CD8-positive, alpha-beta memory T cell (primary cell): ENCODE measurements at places on chromosomes 12 and 14.

- no peaks in the 10 kb centered on the region for H3K27me3 ChIP-seq
- H3K27ac ChIP-seq, result no peak overlapping the region
- peak overlapping the region; percentile 63 for H3K4me3 ChIP-seq
- peaks cover 29% of the 10 kb centered on the region for H3K4me1 ChIP-seq
- H3K36me3 ChIP-seq, result no peaks in the 10 kb centered on the region
Measured at GRCh38 chr12:56521209-56521589, 421 bp upstream of the RBMS2 start.

GRCh38 chr14:60648249-60648933 lies 886 bp downstream of the SIX1 start:
- peaks cover 78% of the 10 kb centered on the region for H3K27me3 ChIP-seq
- H3K36me3 ChIP-seq, result no peaks in the 10 kb centered on the region
- no peak for DNase-seq

DNA sequence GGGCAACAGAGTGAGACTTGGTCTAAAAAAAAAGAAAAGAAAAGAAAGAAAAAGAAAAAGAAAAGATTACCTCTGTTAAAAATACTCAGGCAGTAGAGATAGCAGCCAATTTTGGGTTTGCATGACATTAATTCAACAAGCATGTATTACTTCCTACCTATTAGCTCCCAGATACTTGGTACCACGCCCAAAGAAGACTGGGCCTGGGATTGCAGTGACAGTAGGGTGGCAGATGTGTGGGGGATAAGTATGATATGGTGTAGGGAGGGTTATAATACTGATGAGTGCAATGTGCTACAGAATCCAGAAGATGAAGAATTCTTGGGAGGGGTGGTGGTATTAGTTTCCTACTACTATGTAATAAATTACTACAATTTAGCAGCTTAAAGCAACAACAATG lies 46.4 kb upstream of the FOS start:
- no peaks in the 10 kb centered on the region for H3K36me3 ChIP-seq
- H3K4me1 ChIP-seq, result peaks cover 58% of the 10 kb centered on the region
- DNase-seq, result no peak
- H3K27ac ChIP-seq, result peak overlapping the region; percentile 60
- no peaks in the 10 kb centered on the region for H3K27me3 ChIP-seq
- no peak overlapping the region for H3K4me3 ChIP-seq

DNA sequence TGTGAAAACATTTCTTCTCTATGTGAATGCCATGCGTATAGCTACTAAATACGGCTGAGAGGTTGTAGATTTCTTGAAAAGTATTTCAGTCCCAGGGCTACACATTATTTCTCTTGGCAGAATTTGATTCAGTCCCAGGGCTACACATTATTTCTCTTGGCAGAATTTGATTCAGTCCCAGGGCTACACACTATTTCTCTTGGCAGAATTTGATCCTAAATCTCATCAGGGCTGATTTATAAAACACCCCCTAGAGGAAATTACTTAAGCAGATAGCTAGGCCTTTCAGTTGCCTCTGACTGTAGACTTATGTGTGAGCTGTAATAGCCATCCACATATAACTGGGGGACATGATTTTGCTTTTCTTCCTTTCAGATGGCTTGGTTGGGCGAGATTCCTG lies 50.4 kb downstream of the AK7 start:
- DNase-seq, result no peak
- H3K4me1 ChIP-seq, result no peaks in the 10 kb centered on the region
- no peak overlapping the region for H3K27ac ChIP-seq
- no peak overlapping the region for H3K4me3 ChIP-seq
- H3K36me3 ChIP-seq, result no peaks in the 10 kb centered on the region
- no peaks in the 10 kb centered on the region for H3K27me3 ChIP-seq

- H3K36me3 ChIP-seq, result no peaks in the 10 kb centered on the region
- no peak overlapping the region for H3K27ac ChIP-seq
- H3K4me1 ChIP-seq, result no peaks in the 10 kb centered on the region
- no peak overlapping the region for H3K4me3 ChIP-seq
- DNase-seq, result no peak
Measured at GRCh38 chr14:38404616-38405015, 148.7 kb upstream of the CLEC14A start.
